ENCODE measurements at places on chromosomes 3 and 15.

DNA sequence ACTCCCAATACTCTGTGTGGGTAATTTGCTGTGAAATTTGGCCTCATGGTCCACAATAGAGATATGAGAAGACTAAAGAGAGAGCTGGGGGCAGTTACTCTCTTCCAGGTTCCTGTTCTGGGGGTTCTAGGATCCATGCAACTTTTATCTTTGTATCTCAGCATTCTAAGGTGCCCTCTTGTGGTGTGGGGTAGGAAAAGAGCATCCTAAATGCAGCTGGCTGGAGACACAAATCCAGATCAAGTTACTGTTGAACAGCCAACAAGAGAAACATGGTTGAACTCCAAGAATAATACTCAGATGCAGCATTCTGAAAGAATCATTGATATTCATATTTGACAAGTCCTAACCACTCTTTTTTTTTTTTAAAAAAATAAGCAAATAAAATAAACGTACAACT, 238.2 kb downstream of the GREM1 start:
- no peak for DNase-seq

DNA sequence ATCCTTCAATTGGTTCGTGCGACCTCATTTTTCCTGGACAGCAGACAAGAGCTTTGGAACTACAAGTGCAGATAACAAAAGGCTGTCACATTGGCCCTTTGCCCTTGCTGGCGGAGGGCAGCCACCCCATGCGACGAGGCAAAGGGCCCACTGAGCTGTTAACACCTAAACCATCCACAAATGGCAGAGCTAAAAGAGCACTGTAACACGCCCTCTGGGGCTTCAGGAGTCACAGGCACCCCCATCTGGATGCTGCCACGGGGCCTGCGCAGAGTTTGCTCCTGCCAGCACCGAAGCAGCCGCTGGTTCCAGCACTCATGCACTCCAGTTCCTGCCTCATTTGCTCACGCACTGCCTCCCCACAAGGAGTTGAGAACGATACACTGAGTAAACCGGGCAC, 524.9 kb downstream of the ZNF385D start:
- DNase-seq = no peak

GRCh38 chr15:87877822-87878542, 378.6 kb downstream of the NTRK3 start:
- no peak for DNase-seq

DNA sequence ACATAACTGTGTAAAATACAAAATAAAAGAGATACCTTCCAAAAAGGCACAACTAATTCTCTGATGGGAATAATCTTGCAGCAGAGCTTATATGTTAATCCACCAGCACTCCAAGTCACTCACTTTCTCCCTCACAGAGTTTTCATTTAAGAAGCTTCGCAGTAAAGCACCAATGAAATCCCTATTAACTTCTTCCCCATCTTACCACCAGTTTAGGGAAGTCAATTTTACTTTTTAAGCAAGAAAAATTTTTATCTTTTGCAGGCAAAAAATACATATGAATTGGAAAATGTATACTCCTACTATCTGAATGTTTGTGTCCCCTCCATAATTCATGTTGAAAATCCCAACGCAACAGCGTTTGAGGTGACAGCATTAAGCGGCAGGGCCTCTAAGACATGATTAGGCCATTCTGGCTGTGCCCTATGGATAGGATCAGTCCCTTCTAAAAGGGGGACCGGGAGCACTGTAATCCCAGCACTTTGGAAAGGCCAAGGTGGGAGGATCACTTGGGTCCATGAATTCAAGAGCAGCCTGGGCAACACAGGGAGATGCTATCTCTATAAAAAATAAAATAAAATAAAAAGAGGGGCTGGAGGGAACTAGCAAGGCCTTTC, 435.8 kb downstream of the SHQ1 start:
- no peak for DNase-seq

- DNase-seq = peak; percentile 64
Observed at GRCh38 chr3:129606636-129607390, at the start of gene PLXND1. TSS of gene PLXND1 (minus strand) at chr3:129606676. CDS start at chr3:129606639, 37 bp downstream.

Measured in CD4-positive, alpha-beta T cell treated with Interleukin-12 subunit alpha and Interleukin-12 subunit beta, for 1 hour (primary cell).